ENCODE measurements at places on chromosomes 16 and 17.

- DNase-seq = peak; percentile 20
Observed at GRCh38 chr17:63919311-63919723, 678 bp upstream of the GH1 start.

DNA sequence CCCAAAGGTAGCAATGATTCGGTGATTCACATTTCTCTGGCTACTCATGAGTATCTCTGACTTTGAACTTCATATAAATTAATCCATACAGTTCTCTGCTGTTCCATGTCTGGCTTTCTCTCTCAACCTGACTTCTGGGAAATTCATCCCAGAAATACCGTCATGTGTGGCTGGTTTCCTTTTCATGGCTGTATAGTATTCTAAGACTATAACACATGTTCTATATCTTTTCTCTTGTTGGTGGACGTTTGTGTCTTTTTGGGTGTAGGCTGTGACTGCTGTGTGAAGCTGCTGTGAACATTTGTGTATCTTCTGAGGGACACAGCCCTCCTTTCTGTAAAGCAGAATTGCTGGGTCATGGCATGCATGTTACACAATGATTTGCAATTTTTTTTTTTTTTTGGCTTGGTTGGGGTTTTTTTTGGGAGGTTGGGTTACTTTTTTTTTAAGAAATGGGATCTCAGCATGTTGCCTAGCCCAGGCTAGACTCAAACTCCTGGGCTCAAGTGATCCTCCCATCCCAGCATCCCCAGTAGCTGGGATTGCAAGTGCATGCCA, 6.3 kb downstream of the TTYH2 start:
- no peak for DNase-seq

- no peak for DNase-seq
Observed at GRCh38 chr17:28097901-28098300, 55.4 kb downstream of the NLK start.

GRCh38 chr16:81616321-81617020, 162.6 kb upstream of the PLCG2 start:
- DNase-seq = no peak

- DNase-seq = no peak
Observed at GRCh38 chr17:54235571-54235970, 412.8 kb downstream of the KIF2B start.

DNA sequence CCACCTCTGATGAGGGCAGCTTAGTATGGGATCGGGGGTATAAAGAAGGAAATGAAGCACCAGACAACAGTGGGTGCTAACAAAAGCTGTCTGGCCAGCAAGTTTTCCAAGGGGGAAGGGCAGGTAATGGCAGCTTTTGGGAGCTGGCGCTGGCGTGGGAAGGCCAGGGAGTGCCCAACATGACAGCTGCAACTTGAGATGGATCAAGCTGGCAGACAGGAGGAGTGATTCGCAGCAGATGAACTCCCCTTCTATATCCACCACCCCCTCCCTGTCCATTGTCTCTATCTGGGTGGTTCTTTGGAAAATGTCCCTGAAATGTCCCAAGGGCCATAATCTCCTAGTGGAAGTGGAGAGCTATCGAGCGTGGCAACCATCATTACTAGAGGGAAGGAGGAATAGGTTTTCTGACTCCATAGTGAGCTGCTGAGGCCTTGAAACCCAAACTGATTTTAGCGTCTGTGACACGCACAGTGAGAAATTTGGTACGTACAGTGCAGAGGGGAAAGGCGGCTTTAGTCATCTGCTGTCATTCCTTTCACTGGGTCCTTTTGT, 4.8 kb upstream of the INPP5K start:
- no peak for DNase-seq

GRCh38 chr17:34299956-34300577, 14.5 kb downstream of the CCL11 start:
- DNase-seq = no peak

DNA sequence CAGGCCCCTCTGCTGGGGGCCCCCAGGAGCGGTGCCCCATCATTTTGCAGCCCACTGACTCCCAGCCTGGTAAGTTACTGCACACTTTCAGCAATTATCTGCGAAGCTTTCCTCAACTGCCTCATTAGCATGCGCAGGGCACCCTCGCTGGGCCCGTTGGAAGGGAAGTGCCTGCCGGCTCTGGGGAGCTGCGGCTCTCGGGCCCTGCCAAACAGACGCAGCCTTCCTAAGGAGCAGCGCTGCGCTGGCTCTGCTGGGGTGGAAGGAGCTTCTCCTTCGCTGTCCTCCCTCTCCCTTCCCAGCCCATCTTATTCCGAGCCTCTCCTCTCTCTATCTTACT, 71.0 kb downstream of the RBBP6 start:
- no peak for DNase-seq

GRCh38 chr17:3527896-3528295, 29.7 kb downstream of the TRPV3 start:
- no peak for DNase-seq

GRCh38 chr16:69938981-69939820, 11.9 kb upstream of the CLEC18A start:
- DNase-seq = no peak

GRCh38 chr16:4328046-4328781, 12.3 kb downstream of the GLIS2 start:
- DNase-seq = no peak

GRCh38 chr17:82098939-82099763, 1.1 kb upstream of the FASN start:
- DNase-seq = no peak

DNA sequence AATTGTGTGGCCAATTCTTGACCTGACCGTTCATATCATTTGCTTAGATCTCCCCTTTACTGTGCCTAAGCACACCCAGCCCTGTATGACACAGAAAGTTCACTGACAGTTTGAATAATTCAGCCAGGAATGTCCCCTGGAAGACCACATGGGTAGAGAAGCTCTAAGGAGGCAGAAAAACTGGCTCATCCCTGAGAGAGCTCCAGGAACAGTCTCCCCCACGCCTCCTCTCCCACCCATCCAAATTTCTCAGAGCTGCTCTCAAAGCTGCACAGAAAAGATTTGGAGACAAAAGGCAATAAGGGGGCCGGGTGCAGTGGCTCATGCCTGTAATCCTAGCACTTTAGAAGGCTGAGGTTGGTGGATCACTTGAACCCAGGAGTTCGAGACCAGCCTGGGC, 11.2 kb downstream of the PRAC1 start:
- no peak for DNase-seq

DNA sequence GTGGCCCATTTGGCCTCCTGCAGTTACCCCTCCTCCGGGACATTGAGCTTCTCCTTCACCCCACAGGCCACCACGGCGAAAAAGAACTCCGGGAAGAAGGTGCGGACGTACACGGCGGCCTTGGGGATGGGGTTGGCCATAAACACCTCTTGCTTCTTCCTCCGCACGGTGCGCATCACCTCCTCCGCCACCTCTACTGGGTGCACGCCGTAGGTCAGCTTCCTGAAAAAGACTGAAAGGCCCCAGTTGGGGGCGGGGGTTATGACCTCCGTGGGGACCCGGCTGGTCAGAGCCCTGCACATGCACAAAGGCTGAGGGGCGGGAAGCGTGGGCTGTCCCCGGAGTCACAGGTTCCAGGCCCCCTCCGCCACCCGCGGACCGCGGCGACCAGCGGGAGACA, 19.9 kb downstream of the DHRS7C start:
- no peak for DNase-seq

- DNase-seq = no peak
Observed at GRCh38 chr16:76535-77272, 1.3 kb upstream of the MPG start.

DNA sequence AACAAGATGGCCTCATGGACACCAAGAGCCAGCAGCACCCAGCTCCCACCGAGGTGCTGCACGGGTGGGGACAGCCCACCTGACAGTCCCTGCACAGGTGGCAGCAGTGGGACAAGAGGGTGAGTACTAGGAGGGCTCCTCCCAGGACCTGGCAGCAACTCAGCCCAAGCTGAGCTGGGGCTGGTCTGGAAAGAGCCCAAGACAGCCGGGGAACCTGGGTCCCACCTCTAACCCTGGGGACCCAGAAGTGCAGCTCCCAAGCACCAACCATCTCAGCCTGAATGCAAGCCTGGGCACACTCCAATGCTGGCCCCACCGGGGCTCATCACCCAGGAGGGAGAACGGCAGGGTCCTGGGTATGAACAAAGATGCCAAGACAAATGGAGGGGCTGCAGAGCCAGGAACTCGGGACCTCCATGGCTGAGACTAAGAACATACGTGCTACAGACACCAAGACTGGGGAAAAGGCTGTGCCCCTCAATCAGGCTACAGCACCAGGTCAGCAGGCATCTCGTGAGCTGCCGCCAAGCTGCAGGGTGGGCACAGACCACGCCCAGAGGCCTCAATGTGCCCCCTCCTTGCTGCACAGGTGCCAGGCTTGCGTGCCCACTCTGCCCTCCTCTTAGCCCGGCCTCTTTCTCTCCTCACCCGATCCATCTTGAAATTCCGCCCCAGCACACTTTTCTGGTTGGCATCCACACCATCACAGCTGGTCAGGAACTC, 37.5 kb upstream of the GSG1L start:
- DNase-seq = no peak

DNA sequence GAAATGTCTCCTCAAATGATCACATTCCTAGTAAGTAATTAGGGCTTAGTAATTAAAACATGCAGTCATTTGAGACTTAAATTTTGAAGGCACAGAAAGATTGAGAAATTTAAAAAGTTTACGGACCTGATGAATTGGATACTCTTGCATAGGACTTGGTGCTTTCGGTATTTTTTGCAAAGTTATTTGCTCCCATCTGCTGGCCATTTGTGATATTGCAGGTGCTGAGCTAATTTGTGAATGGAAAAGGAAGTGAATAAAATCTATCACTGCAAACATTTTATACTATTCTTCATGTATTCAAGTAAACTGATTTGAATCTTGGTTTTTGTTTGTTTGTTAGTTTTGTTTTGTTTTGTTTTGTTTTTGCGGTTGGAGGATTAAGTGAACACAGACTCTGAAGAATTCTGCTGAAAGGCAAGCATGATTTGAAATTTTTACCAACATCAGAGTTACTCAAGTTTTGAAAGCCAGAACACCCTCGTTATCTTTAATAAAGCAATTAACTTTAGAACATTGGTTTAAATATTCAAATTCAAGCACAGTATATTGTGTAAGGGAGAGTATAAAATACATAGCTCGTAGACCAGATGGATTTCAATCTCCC, 689.5 kb upstream of the RBFOX1 start:
- no peak for DNase-seq

GRCh38 chr16:14344292-14344691, 273.2 kb downstream of the MRTFB start:
- DNase-seq = no peak

DNA sequence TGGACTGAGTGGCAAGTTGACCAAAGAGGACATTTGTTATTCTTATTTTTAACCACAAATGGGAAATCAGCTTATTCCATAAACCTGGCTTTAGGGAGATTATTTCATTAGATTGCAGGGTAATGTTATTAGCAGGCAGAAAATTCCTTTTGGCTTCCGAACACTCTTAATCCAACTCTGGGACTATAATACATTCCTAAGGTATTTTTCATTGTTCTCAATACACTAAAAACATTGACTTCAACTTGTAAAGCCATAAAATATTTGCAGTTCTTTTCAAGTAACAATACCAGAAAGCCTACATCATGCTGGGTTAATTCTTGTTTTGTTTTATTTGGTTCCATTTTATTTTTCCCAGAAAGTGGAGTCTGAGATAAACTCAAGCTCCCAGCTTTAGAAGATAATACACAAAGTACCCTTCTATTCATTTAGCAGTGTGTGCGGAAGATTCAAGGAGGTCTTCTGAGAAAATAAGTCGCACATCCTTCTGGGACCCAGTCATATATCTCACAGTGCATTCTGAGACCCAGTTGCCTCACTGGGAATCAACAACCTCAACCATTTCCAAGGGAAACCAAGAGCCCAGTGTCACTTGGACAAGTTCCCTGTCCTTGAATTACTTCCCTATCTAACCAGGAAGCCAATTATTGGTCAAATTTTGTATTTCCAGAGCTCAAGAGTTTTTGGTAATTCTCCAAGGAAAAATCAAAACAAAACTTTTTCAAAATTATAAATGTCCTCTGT, 389.6 kb upstream of the DYNLRB2 start:
- no peak for DNase-seq

- no peak for DNase-seq
Observed at GRCh38 chr17:17921192-17922069, 50.8 kb downstream of the TOM1L2 start.

DNA sequence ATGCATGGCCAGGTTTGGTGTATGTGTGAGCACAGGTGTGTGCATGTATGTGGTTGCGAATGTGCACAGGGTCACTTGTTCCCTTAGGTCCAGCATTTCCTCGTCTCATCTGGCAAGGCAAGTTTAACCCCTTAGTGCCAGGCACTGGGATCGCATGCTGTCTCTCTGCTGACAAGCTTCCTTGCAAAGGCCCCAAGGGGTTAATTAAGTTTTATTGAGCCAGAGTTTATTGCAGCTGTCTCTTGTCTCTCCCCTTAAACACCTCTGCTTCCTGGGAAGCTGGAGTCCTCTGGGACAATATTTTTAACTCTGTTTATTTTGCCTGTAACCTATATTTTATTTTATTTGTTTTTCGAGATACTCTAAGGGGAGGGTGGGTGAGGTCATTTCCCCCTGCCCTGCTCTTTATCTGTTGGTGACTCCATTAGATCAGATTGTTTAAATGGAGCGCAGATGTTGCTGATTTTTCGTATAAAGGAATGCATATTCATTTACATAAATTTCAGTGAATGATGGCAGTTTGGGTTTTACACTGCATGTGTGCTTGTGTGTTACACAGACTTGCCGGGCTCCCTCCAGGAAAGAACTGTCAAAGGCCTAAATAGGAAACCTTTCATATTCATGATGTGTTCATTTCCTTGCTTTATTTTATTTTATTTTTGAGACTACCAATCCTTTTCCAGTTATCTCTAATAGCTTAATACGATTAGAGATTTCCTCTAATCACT, 99.7 kb downstream of the CBLN1 start:
- no peak for DNase-seq

DNA sequence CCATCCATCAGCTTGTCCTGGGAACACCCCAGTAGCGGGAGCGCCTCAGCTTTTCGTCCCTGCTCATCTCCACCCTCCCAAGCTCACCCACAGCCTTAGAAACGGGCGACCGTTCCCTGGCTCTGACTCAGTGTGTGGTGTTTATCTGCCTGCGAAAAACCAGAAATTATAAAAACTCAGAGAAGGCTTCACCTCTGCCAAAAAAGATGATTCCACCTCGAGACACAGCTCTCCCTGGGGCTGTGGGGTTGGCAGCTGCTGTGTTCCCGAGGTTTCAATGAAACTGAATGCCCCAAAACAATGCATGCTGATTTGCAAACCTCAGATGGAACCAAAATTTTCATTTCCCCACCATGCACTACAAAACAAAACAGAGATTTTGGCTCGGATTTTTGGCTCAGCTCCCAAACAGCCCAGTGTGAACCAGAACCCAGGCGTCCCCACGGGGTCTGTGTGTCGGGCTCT, 62.4 kb upstream of the MED9 start:
- DNase-seq = no peak
